ENCODE measurements at places on chromosomes 13 and 19.

- DNase-seq, result no peak
Measured at GRCh38 chr13:113969311-113969972, 4.4 kb downstream of the C13orf46 start.

DNA sequence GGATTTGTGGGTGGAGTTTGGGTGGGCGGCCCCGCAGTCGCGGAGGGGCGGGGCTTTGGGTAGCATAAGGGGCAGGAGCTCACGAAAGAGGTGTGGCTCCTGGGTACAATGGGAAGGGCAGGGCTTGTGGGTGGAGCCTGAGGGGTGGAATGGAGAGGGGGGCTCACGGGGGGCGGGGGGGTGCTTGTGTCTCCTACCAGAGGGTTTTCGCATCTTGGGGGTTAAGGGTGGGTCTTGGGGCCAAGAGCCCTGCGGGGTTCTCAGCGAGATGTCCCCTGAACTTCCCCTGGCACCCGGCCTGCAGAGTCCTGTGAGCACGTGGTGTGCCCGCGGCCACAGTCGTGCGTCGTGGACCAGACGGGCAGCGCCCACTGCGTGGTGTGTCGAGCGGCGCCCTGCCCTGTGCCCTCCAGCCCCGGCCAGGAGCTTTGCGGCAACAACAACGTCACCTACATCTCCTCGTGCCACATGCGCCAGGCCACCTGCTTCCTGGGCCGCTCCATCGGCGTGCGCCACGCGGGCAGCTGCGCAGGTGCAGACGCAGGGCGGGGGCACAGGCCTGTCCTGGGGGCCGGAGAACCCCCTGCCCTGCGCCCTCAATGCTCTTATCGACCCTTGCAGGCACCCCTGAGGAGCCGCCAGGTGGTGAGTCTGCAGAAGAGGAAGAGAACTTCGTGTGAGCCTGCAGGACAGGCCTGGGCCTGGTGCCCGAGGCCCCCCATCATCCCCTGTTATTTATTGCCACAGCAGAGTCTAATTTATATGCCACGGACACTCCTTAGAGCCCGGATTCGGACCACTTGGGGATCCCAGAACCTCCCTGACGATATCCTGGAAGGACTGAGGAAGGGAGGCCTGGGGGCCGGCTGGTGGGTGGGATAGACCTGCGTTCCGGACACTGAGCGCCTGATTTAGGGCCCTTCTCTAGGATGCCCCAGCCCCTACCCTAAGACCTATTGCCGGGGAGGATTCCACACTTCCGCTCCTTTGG is 5.1 kb downstream of the FSTL3 start:
- peak; percentile 39 for DNase-seq

- no peak for DNase-seq
Measured at GRCh38 chr19:33629826-33630375, 8.1 kb downstream of the CHST8 start.

- no peak for DNase-seq
Measured at GRCh38 chr13:37068962-37069361, 9.5 kb upstream of the SUPT20H start.
